AG09309 (cell line): ENCODE measurements at places on chromosomes 5 and 9.

DNA sequence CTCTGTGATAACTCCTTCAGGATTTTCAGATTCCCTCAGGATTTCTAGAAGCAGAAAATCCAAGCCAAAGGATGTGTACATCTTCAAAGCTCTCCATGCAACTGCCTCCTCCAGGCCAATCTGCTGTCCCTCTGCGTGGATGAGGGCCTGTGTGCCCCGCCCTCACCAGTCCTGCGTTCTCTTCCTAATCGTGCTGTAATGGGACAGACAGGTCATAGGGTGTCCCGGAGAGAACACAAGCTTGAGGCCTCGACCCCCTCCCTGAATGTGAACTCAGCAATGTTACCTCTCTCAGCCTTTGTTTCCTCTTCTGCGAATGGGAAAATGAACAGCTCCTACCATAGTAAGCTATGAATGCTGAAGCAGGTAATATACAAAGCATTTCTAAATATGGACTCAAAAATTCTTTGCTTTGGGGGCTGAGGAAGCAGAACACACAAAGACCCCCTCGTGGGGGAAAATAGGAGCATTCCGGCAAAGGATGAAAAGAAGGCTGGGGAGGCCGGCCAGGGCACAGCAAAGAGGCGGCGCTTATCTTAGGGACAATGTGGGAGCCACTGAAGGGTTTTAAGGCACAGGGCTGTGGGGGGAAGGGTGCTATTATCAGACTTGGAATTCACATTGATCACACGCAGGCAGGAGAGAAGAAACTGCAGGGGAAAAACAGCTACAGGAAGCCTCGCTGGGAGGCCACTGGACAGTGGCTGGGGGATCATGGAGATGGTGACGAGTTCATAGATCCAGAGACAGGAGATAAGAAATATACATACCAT is 57.2 kb upstream of the FBXW11 start:
- DNase-seq: no peak

DNA sequence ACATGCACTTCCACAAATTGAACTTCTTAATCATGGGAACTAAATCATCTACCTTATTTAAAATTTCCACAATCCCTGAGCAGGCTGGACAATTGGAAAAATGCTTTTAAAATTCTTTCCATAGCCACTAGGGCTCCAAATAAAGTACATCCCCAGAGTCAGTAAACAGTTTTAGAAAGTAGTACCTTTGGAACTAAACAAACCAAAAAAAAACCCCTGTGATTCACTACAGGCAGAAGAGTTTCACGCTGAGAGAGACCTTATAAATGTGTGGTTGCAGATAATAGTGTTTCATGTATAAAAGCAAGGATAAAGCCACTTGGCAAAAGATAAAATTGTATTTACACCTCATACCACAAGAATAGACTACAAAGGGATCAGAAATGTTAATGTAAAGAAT is 11.8 kb upstream of the HMGCR start:
- DNase-seq: no peak

DNA sequence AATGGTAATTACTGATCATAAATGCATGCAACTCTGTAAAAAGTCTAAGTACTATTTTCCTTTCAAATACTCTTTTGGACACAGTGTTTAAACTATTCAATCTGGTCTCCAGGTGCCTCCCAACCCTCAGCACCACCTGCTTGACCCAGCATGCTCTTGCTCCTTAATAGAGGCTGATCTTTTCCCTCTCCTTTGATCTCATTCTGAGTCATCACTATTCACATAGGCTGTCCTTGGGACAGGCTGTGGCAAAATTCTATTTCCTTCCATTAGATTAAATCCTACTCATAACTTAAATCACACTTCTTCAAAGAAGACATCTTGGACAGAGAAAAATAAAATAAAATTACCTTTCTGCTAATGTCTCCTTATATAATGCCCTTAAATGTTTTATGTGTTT is 199.4 kb upstream of the ST8SIA4 start:
- no peak for DNase-seq

- DNase-seq: no peak
Measured at GRCh38 chr5:63805151-63805550, 157.1 kb downstream of the HTR1A start.

GRCh38 chr5:179805529-179806249 is 977 bp downstream of the MGAT4B start:
- DNase-seq: no peak

DNA sequence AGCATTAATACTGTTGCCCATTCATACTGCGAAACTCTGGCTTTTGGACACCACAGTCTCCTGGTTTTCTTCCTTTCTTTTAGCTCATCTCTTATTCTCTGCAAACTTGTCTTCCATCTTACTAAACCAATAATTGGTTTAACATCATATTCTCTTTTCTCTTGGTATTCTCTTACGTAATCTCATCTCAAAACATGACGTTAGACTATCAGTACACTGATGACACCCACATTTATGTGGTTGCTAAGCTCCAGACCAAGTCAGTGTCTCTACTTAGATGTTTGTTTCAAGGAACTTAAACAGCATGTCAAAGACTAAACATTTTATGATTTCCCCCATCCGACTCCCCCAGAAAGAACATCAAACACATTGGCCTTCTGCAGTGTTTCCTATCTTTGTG is 2.1 kb downstream of the PRRC1 start:
- DNase-seq: no peak

- no peak for DNase-seq
Measured at GRCh38 chr5:120538644-120539043, 74.5 kb downstream of the PRR16 start.

GRCh38 chr5:169875731-169876130 is 104.6 kb downstream of the INSYN2B start:
- no peak for DNase-seq

GRCh38 chr9:126205265-126205664 is 121.4 kb upstream of the MVB12B start:
- no peak for DNase-seq

- no peak for DNase-seq
Measured at GRCh38 chr9:36134761-36135505, 1.6 kb upstream of the GLIPR2 start.

DNA sequence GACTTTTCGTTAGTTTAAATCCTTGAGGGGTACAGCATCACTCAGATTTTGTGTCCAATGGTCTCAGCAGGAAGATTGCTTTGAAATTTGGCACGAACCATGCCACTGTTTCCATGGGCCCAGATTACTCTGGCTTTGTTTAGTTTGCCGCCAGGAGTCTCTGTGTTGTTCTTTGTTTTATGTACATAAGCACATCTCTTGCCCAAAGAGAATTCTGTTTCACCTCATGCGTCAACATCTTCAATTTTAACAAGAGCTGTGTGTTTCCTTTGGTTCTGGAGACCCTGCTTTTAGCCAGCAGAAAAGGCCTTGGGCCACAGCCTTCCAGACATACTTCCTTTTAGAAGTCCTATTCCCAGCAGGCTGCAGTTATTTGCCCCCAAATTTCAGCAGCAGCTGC is 62.4 kb downstream of the TNPO1 start:
- DNase-seq: no peak

DNA sequence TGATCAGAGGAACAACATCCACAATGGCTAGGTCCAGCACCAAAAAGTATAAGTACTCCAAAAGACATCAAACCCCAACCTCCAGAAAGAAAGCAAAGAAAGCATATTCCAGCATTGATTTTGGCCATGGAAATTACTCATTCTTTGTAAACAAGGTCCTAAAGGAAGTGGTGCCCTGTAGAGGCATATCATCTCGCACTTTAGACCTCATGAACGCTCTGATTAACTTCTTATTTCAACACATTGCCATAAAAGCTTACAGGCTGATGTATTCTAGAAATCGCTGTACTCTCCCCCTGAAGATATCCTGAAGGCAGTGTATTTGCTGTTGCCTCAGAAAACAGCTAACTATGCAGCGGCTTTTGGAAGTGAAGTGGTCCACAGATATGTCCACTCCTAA is 82.7 kb upstream of the TNPO1 start:
- no peak for DNase-seq

GRCh38 chr5:110865400-110866094 is 126.7 kb downstream of the SLC25A46 start:
- no peak for DNase-seq

GRCh38 chr5:152246401-152246800 is 158.7 kb downstream of the NMUR2 start:
- no peak for DNase-seq

- DNase-seq: no peak
Measured at GRCh38 chr9:18805386-18805785, 227.6 kb downstream of the SAXO1 start.

GRCh38 chr9:133994353-133995011 is 2.4 kb upstream of the VAV2 start:
- DNase-seq: no peak

- no peak for DNase-seq
Measured at GRCh38 chr5:157470631-157471030, 10.6 kb downstream of the NIPAL4 start.

DNA sequence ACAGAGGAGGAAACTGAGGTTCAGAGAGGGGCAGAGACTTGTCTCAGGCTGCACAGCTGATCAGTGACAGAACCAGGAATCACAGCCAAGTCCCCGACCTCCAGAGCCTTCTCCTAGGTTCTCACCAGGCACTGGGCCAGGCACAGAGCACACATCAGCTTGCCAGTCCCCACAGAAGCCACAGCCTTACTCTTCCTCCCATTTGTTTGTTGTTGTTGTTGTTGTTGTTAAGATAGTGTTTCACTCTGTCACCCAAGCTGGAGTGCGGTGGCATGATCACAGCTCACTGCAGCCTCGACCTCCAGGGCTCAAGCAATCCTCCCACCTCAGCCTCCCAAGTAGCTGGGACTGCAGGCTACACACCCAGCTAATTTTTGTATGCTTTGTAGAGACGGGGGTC is 41.4 kb downstream of the NAIF1 start:
- DNase-seq: no peak

- no peak for DNase-seq
Measured at GRCh38 chr9:16175461-16175860, 622.6 kb downstream of the CCDC171 start.

- DNase-seq: no peak
Measured at GRCh38 chr9:4979239-4979638, 5.8 kb upstream of the JAK2 start.

DNA sequence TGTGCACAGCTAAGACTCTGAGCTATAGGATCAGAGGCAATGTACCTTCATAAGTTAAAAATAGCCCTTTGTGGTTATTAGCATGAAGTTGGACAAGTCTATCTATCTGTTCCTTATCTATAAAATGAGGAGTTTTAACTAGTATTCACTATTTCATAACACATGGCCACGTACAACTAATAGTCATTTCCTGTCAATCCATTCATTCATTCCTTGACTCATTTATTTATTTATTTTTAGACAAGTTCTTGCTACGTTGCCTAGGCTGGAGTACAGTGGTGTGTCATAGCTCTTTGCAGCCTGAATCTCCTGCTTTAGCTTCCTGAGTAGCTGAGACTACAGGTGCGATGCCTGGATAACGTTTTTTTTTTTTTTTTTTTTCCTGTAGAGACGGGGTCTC is 92.1 kb downstream of the NR3C1 start:
- DNase-seq: peak; percentile 56

- DNase-seq: peak; percentile 70
Measured at GRCh38 chr9:36928670-36929349, 105.3 kb downstream of the PAX5 start.

DNA sequence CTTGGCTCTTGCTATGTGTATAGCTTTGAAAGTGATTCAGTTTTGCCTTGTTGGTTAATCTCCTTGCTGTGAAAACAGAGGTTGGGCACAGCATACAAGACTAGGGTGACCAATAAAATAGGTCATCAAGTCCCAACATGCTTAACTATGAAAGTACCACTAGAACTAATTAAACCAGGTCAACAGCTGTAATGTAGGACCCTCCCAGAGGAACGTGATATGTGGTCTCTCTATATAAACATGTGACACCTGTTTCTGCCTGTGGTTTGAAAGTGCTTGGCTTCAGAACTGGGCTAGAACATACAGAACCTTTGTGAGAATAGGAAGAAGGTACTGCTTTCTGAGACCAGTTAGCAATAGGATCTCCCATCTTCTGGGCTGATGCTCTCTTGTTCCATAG is 297.1 kb downstream of the FBXL7 start:
- DNase-seq: no peak

DNA sequence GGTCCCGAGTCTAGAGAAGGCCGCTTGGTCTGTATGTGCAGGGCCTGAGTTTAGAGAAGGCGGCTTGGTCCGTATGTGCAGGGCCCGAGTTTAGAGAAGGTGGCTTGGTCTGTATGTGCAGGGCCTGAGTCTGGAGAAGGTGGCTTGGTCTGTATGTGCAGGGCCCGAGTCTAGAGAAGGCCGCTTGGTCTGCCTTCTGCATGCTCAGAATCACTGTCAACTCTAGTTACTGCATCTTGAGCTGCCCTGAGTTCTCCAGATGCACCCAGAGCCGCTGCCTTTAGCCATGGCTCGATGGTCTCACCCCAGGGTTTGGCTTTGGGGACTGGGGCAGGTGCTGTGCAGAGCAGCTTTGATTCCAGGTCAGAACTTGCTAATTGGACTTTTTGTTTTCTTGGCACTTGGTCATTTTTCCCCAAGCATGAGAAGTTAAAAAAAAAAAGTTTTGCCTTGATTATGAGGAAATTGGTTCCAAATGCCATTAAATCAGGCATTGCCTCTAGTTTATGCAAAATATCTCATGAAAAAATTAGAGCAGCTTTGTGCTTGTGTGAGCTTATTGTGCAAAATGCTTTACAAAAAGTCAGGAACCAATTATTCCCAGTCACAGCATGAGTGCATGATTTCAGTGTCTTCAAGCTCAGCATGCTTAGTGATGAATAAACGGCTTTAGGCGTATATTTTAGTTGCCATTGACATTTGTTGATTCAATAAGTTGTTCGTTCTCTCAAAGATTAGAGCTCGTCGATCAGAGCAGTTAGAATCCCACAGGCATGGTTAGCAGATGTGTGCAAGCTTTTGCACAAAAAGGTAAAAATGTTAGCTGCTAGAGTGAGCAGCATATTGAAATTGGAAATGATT is 25.4 kb upstream of the EXOC3 start:
- peak; percentile 40 for DNase-seq

- DNase-seq: no peak
Measured at GRCh38 chr5:120632430-120632829, 168.3 kb downstream of the PRR16 start.

- peak; percentile 67 for DNase-seq
Measured at GRCh38 chr5:54457094-54457862, 1.8 kb downstream of the HSPB3 start.

- no peak for DNase-seq
Measured at GRCh38 chr5:19903611-19904010, 84.4 kb downstream of the CDH18 start.

- no peak for DNase-seq
Measured at GRCh38 chr5:96016216-96016615, 54.6 kb upstream of the ELL2 start.

DNA sequence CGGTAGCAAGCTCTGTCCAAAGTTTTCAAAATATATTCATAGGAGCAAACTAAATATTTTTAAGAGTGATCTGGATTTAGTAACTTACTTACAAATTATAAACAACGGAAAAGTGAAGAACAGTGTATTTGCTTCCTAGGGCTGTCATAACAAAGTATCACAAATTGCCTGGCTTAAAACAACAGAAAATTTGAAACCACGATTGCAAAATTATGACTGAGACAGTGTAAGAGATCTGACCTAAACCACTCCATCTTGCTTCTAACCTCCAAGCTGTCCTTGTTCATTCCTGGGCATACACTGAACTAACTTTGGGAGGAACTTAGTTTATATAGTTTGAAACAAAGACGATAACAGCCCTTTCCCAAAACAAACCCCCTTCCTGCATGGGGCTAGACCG is 202.0 kb upstream of the CDH6 start:
- DNase-seq: no peak
